ENCODE measurements at places on chromosomes 3 and 15.

DNA sequence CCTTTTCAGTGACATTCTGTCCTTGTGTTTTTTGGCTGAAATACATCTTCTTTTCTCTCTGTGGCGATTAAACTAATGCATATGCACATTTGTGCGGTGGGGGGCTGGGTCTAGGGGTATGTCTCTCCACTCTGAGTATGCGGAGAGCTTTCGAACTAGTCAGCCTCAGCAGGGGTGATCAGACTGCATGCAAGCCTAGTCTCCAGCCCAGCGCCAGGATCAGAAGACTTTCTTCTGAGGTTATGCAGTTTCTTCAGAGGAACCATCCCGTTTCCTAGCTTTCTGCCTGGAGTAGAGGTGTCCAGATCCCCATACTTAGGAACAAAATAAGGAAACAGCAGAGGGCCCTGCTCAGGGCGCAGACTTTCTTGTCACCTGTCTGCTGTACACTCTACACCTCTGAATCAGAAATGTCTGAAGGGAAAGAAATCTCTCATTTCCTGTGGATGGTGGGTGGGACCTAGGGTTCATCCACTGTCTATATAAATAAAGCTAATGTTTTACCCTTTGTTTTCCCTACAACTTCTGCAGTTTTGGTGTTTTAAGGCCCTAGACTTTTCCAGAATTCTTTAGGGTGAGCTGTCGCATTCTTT is 230.4 kb downstream of the ABHD5 start:
- DNase-seq, result no peak

DNA sequence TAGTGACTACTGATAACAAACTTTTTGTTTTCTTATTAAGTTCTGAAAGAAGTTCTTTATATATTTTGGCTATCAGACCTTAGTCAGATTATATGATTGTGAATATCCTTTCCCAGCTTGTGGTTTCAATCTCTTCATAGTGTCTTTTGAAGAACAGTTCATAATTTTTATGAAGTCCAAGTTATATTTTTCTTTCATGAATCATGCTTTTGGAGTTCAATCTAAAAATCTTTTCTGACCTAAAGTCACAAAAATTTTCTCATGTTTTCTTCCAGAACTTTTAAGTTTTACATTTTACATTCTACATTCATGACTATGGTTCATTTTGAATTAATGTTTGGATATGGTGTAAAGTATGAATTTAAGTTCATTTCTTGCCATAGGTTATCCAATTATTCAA is 34.2 kb upstream of the OCA2 start:
- no peak for DNase-seq

- DNase-seq, result no peak
These were observed 14.1 kb downstream of the OTOL1 start for GRCh38 chr3:161510510-161511260.

DNA sequence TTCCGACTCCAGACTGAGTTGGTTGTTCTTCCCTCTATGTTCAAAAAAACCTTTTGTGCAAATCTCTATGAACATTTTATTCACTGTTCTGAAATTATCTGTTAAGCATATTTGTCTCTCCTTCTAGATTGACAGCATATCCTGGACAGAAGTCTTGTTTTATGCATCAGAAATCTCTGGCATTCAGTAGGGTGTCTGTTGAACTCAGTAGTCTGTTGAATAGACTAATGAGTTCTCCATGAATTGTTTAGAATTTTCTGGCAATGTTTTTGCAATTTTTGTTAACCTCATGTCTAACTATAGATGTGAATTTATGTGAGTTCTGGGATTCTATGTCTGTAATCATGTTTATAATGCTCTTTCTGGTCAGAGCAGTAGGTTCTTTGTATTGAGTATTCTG is 222.5 kb upstream of the KCNMB2 start:
- no peak for DNase-seq

GRCh38 chr3:13016721-13017255 is 56.4 kb downstream of the IQSEC1 start:
- no peak for DNase-seq

DNA sequence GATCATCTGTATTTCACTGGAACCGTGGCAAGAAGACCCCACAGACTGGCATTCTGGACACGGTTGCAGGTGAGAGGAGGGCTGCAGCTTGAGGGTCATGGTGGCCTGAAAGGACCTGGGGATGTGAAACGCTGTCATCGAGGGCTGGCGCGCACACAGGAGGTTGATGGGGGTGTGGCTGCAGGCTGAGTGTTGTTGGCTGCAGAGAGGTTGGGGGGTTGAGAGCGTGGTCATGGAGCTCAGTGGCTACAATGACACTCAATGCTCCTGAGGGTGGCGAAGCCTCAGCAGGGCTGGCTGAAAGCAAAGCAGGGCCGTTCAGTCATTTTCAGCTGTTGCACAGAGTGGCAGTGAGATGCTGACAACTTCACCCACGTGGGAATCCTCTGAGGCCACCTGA is 21.0 kb downstream of the CPN2 start:
- DNase-seq, result no peak

DNA sequence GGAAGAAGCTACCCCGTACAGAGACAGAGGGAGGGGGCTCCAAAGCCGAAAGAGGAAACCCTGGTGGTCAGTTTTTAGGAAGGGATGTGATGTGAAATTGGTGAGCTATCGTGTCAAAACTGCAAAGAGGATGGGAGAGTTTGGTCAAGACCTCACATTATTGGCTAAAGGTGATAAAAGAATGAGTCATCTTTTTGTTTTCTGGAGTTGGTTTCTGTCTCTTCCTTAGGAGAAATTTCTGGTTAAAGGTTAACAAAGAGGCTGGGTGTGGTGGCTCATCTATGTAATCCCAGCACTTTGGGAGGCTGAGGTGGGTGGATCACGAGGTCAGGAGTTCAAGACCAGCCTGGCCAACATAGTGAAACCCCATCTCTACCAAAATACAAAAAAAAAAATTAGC is 217.8 kb upstream of the CBLB start:
- DNase-seq, result no peak

GRCh38 chr15:83692746-83693581 is 39.0 kb downstream of the ADAMTSL3 start:
- no peak for DNase-seq

All from activated T-cell treated with anti-CD3 and anti-CD28 coated beads, Interleukin-2, amount 50 U/mL, for 72 hours (primary cell).